Right atrium auricular region (tissue), 2 donors: ENCODE measurements at places on chromosomes 5 and 9. TPM values are rescaled to one million over a fixed set of nuclear protein-coding genes. Genes with fewer than 3 reads are reported as not detected.

LCN15 gene
- total RNA-seq, result 0.63 TPM

UGT3A2 gene
- total RNA-seq, result not detected

PIP5K1B gene
- 44.8 TPM for total RNA-seq

EPB41L4B gene
- 15.3 TPM for total RNA-seq

WNT8A gene
- total RNA-seq, result not detected

CDKN2B-AS1 gene
- total RNA-seq, result not detected

ARHGAP26 gene
- total RNA-seq, result 29.8 TPM

PTBP3 gene
- 11.6 TPM for total RNA-seq

HSPB3 gene
- 442 TPM for total RNA-seq

ZNF169 gene
- total RNA-seq, result 1.8 TPM

ALDOB gene
- 0.85 TPM for total RNA-seq

FEM1C gene
- 21.3 TPM for total RNA-seq

PCDHGA4 gene
- total RNA-seq, result 4.4 TPM

DRD1 gene
- not detected for total RNA-seq

TBC1D2 gene
- total RNA-seq, result 2.6 TPM

SH3PXD2B gene
- total RNA-seq, result 7.2 TPM

BARX1 gene
- not detected for total RNA-seq

MELK gene
- 0.59 TPM for total RNA-seq

CBY3 gene
- not detected for total RNA-seq

SH2D3C gene
- total RNA-seq, result 16.5 TPM

EXOC3 gene
- 34.7 TPM for total RNA-seq

MEIKIN gene
- total RNA-seq, result not detected

LIFR gene
- total RNA-seq, result 58.0 TPM

PCAT7 gene
- not detected for total RNA-seq

NPM1 gene
- total RNA-seq, result 271 TPM

PCDHGA5 gene
- 5.0 TPM for total RNA-seq

HTR1A gene
- total RNA-seq, result not detected

PITX1 gene
- total RNA-seq, result not detected

CDH12 gene
- not detected for total RNA-seq

SURF1 gene
- total RNA-seq, result 41.5 TPM

INSYN2B gene
- not detected for total RNA-seq

IL4 gene
- not detected for total RNA-seq

LCN2 gene
- total RNA-seq, result not detected

SLC36A1 gene
- 3.9 TPM for total RNA-seq

MEF2C gene
- 36.1 TPM for total RNA-seq

NDUFS4 gene
- 127 TPM for total RNA-seq

HMCN2 gene
- 7.3 TPM for total RNA-seq

KLHL3 gene
- 38.2 TPM for total RNA-seq

MAML1 gene
- total RNA-seq, result 10.8 TPM

IARS1 gene
- total RNA-seq, result 40.1 TPM

GABBR2 gene
- total RNA-seq, result 0.22 TPM
